ENCODE measurements at places on chromosomes 7 and 10.

DNA sequence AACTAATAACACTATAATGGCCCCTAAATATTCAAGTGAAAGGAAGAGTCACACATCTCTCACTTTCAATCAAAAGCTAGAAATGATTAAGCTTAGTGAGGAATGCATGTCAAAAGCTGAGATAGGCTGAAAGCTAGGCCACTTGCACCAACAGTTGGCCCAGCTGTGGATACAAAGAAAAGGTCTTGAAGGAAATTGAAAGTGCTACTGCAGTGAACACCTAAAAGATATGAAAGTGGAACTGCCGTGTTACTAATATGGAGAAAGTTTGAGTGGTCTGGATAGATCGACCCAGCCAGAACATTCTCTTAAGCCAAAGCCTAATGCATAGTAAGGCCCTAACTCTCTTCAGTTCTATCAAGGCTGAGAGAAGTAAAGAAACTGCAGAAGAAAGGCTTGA lies 12.1 kb upstream of the SNX13 start:
- H3K4me3 ChIP-seq, result no peak overlapping the region
- no peak overlapping the region for H3K27ac ChIP-seq
- H3K4me1 ChIP-seq, result 0 out of 2 replicates have a peak, but pooled peaks cover 1% of the 10 kb centered on the region
- DNase-seq, result no peak
- H3K27me3 ChIP-seq, result no peaks in the 10 kb centered on the region
- no peaks in the 10 kb centered on the region for H3K36me3 ChIP-seq

DNA sequence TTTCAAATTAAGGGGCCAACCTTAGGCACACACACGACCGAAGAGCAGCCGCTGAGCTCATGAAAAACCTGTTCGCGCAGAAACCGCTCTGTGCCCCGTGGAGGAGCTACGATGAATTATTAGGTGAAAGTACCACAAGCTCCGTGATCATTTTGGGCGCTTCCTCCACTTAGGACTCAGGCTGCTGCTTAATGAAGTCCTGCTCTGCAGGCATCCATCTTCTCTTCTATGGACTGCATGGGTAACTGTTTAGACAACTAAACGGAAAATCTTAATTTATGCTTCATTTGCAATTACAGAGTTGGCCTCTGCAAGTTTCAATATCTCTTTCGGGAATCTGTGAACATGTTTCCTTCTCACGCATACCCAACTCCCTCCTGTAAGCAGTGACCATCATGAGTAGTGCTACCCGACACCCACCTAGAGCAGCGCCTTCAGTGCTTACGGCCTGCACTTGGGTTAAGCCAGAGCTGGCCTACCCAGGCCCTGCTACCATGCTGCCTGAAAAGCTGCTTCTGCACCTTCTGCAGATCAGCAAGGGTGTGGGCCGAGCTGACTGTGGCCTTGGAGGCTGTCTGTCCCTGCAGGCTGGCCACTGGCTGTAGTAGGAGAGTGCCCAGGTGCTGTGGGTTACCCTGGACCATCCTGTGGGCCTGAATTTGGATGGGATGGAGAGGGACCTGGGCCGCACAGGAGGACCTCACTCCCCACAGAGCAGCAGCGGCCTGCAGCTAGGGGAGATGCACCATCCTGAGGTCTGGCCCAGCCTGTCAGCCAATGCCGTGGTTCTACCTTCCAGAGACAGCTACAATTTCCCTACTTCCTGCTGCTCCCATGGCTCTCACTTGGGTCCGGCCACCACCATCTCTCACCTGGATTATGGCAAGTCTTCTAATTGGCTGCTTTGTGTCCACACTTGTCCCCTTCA lies 36.0 kb downstream of the GNA12 start:
- peaks cover 50% of the 10 kb centered on the region for H3K4me1 ChIP-seq
- H3K36me3 ChIP-seq, result no peaks in the 10 kb centered on the region
- no peak overlapping the region for H3K4me3 ChIP-seq
- H3K27me3 ChIP-seq, result no peaks in the 10 kb centered on the region

DNA sequence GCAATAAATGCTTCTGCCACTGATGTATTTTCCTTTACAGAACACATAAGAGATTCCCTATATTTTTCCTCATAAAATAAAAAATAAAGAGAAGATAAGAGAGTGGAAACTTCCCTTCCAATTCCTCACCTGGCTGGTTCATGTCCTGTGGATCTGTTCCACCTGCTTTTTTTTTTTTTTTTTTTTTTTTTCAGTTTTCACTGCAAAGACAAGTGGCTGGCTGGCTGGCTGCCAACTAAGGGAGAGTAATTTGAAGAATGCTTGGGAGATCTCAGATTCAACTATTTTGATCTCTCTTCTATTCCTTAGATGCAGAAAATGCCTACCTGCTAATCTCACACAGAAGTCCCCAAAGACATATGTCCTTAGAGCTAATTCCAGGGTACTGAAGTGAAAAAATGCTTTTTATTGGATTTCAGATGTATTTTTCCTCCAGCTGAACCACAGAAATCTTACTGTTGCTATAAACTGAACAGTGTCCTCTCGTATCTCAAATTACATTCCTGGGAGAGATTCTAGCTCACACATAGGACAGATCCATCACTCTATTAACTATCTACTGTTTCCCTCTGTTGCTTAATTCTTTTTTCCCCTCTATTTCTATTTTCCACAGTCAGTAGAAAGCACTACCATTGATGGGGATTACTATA lies 120.8 kb downstream of the NRCAM start:
- no peaks in the 10 kb centered on the region for H3K4me1 ChIP-seq
- no peak overlapping the region for H3K4me3 ChIP-seq
- no peak for DNase-seq
- no peaks in the 10 kb centered on the region for H3K36me3 ChIP-seq
- no peak overlapping the region for H3K27ac ChIP-seq

DNA sequence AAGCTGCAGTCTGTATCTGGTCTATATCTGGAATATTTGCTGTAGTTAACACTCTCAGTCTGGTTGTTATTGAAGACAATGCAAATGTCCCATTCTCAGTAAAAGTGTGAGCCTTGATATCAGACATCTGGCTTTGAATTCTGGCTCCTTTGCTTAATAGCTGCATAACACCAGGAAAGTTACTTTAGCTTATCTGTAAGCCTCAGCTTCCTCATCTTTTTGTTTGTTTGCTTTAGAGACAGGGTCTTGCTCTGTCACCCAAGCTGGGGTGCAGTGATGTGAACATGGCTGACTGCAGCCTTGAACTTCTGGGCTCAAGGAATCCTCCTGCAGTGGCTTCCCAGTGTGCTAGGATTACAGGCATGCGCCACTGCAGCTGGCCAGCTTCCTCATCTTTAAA lies 41.3 kb downstream of the CNNM2 start:
- no peak for DNase-seq
- H3K36me3 ChIP-seq, result no peaks in the 10 kb centered on the region
- H3K27ac ChIP-seq, result no peak overlapping the region
- H3K4me3 ChIP-seq, result no peak overlapping the region
- peaks cover 10% of the 10 kb centered on the region for H3K4me1 ChIP-seq

GRCh38 chr7:3598854-3599253 lies 297.8 kb downstream of the SDK1 start:
- H3K4me3 ChIP-seq, result no peak overlapping the region
- no peaks in the 10 kb centered on the region for H3K4me1 ChIP-seq
- H3K36me3 ChIP-seq, result no peaks in the 10 kb centered on the region
- H3K27me3 ChIP-seq, result no peaks in the 10 kb centered on the region
- H3K27ac ChIP-seq, result no peak overlapping the region
- no peak for DNase-seq

- peak; percentile 7 for DNase-seq
- H3K36me3 ChIP-seq, result no peaks in the 10 kb centered on the region
- peak within 1 kb of the TSS; percentile 61 for H3K27ac ChIP-seq
These were observed at the start of gene ATOH7 for GRCh38 chr10:68231817-68232251. Gene ATOH7, minus strand, starts transcription at chr10:68232113. Its CDS starts 436 bp downstream, at chr10:68231677.

GRCh38 chr10:17460756-17461155 lies 6.4 kb upstream of the ST8SIA6 start:
- H3K4me1 ChIP-seq, result no peaks in the 10 kb centered on the region
- no peak for DNase-seq
- H3K36me3 ChIP-seq, result no peaks in the 10 kb centered on the region

DNA sequence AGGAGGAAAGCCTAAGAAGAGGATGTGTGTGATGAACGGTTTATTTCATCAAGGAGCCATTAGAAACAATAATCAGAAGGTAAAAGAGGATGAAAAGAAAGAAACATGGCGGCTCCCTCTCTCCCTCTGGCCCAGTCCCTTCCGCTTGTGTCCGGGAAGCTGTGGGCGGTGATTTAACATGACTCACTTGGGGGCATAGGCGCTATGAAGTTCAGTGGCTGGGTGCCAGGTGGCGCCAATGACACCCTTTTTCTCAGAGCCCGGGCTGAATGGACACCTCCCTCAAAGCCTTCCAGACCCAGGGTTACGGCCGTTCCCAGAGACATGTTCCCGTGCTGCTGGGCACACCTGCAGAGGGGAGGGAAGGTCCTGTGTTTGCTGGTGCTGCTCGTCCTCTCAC lies 244.0 kb downstream of the SKAP2 start:
- H3K27me3 ChIP-seq, result no peaks in the 10 kb centered on the region
- no peak overlapping the region for H3K4me3 ChIP-seq
- no peak for DNase-seq

GRCh38 chr7:105279688-105280007 lies 109.1 kb downstream of the SRPK2 start:
- no peak for DNase-seq
- H3K27me3 ChIP-seq, result no peaks in the 10 kb centered on the region
- H3K4me3 ChIP-seq, result no peak overlapping the region
- no peak overlapping the region for H3K27ac ChIP-seq

DNA sequence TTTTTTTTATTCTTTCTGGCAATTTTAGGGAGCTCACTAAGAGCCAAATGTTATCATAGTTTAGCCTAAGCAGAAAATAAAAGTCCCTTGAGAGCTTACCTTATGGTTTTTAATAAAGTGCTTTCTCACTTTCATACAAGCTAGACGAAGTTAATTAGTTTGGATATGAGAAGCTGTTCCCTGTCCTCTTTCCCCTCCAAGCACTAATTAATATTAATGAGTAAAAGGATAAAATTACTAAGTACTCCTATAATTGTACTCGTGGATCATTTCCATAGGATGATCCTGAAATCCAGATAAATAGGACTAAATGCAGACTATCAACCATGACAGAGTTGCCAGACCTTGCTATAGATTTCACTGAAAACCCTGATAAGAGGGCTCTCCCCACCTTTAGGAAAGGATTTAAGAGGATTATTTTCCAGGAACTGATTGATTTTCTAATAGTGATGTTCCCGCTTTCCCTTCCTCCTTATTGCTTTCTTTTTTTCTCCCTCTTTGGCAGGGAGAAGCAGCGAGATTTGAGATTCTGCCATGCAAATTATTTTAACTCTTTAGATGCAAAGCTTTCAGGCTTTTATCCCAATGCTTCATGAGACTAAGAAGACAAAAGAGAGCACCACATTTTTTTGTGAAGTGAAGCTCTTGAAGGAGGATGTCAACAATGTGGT lies 58.3 kb upstream of the HECW1 start:
- DNase-seq, result no peak
- no peak overlapping the region for H3K27ac ChIP-seq
- H3K27me3 ChIP-seq, result peaks cover 7% of the 10 kb centered on the region

- peaks cover 2% of the 10 kb centered on the region for H3K4me1 ChIP-seq
- DNase-seq, result peak; percentile 74
- no peak overlapping the region for H3K4me3 ChIP-seq
- no peaks in the 10 kb centered on the region for H3K36me3 ChIP-seq
- no peaks in the 10 kb centered on the region for H3K27me3 ChIP-seq
- H3K27ac ChIP-seq, result no peak overlapping the region
These were observed 98.8 kb downstream of the SEMA3E start for GRCh38 chr7:83550100-83550499.

- no peak for DNase-seq
- H3K4me3 ChIP-seq, result no peak overlapping the region
- no peaks in the 10 kb centered on the region for H3K36me3 ChIP-seq
- no peaks in the 10 kb centered on the region for H3K4me1 ChIP-seq
These were observed 277.4 kb downstream of the CCSER2 start for GRCh38 chr10:84605802-84606201.

DNA sequence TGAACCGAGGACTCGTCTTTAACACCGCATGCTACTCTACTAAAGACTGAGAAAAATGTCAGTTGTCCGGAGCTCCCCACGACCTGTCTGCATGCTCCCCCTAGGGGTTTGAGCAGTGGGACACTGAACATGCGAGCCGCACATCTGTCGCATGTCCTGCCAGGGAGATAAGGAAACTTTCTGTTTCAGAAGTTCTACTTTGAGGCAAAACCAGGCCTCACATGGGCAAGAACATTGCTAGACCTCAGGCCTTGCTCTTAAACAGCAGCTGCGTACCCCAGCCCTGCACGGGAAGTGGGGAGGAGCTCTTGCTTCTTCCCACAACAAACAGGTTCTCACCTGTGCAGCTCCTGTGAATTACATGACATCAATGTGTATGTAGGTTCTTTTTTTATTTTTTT lies 30.3 kb upstream of the HERPUD2 start:
- no peak overlapping the region for H3K4me3 ChIP-seq
- DNase-seq, result no peak
- peaks cover 2% of the 10 kb centered on the region for H3K4me1 ChIP-seq
- peaks cover 5% of the 10 kb centered on the region for H3K27me3 ChIP-seq
- no peaks in the 10 kb centered on the region for H3K36me3 ChIP-seq
- H3K27ac ChIP-seq, result no peak overlapping the region

DNA sequence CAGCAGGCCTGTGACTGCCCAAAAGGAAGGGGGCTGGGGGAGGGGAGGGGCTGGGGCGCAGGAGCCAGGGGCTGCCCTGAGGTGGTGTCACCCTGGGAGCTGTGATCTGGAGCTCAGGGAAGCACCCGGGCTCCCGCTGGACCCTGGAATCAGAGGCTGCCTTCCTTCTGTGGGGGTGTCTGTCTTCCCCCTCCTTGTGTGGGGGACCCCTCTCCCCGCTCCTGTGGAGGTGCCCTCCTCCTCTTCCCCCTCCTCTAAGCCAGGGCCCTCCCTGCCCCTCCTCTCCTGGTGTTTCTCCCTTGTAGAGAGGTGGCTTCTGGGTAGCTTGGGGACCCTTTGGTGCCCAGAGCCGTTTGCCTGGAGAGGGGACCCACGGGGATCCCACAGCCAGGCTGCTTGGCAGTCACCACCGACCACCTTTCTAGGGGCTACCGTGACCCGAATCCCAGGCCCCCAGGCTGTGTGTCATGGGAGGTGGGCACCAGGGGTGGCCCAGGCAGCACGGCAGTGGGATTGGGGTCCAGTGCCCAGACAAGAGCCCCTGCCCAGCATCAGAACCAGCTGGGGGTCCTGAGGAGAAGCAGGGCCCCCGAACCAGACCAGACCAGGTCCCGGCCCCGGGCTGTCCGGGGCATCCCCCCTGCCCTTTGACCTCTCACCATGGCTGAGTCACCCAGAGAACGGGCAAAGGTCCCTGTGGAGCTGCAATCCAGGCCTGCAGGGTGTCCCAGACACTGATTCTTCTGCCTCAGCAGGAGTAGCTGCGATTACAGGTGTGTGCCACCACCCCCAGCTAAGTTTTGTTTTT lies 741 bp downstream of the PRAP1 start:
- DNase-seq, result no peak
- H3K27me3 ChIP-seq, result peaks cover 16% of the 10 kb centered on the region
- no peaks in the 10 kb centered on the region for H3K4me1 ChIP-seq
- H3K4me3 ChIP-seq, result no peak overlapping the region
- no peaks in the 10 kb centered on the region for H3K36me3 ChIP-seq

- H3K27ac ChIP-seq, result no peak overlapping the region
- no peak overlapping the region for H3K4me3 ChIP-seq
- H3K4me1 ChIP-seq, result peaks cover 25% of the 10 kb centered on the region
These were observed 17.4 kb downstream of the TES start for GRCh38 chr7:116227678-116228239.
